ENCODE measurements at places on chromosomes 4 and X.

DNA sequence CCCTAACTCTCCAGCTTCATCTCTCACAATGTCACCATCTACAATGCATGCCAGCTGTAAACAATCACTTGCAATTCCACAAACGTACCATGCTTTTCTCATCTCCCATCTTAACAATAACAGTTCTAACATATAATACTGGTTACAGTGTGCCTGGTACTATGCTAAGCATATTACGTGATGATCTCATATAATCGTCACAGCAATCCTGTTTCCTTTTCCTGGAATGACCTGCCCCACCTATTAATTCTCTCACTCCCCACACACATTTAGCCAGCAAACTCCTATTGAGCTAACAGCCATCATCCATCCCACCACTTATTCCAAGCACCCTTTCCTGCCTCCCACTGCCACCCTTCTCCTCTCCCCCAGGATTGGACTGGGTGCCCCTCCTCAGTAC is 7.9 kb downstream of the JCHAIN start:
- DNase-seq = no peak

- DNase-seq = no peak
These were observed 37.7 kb downstream of the HTT start for GRCh38 chr4:3112201-3112600.

DNA sequence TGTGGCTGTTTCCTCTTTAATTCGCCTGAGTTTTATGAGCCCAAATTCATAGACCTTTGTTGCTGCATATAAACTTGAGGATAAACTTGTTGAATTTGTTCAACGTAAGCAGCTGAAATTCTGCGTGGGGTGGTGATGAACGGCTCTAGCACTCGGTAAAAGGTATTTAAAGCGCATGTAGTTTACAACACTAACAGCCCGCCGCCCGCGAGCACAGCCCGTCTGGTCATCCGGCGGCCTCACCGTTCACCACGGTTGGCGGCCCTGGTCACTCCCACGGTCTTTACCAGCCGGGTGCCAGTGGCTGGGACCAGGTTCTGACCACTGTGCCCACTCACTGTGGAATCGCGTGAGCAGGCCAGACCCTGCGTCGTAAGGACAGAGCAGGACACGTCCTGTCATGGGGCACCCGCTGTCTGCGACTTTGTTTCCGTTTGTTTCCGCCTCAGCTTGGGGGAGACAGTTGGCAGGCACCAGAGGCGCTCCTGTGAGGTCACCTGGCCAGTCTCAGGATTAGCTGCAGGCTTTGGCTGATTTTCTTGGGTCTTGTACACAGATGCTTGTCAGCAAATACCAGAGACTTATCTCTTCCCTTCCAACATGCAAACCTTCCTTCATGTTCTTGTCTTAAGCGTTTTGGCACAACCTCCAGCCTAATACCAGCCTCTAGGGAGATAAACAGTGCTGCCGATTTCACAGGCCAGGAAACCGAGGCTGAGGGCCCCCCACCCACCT is 36.8 kb upstream of the SPON2 start:
- no peak for DNase-seq

- DNase-seq = no peak
These were observed 246.3 kb downstream of the NDST4 start for GRCh38 chr4:114866901-114867670.

DNA sequence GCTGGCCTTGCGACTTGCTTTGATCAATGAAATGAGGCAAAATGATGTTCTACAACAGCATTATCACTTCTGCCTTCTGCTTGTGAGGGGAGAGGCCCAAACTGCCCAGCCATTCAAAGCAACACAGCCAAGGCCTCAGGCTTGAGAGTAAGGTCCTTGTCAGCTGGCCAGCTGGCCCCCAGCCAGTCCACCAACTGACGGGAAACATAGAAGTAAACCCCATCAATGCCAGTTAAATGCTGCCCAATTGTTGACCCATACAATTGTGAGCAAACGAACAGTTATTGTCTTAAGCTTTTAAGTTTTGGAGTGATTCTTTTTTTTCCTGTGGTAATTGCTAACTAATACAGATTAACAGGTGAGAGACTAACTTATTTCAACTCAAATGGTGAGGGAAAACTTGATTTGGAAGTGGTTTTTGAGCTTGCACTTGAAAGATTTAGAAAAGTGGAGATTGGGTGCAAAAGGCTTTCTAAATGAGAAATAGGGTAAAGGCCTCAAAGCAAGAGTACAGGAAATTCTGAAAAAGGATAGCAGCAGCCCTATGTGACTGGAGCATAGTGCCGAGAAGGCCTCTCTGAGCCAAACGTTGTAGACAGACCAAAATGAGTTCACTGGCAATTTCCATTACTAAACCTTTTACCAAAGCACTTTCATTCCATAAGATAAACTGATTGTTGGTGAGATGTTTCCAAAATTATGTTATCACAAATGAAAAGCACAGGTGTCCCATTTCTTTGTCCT is 66.9 kb downstream of the ARHGEF38 start:
- DNase-seq = no peak

DNA sequence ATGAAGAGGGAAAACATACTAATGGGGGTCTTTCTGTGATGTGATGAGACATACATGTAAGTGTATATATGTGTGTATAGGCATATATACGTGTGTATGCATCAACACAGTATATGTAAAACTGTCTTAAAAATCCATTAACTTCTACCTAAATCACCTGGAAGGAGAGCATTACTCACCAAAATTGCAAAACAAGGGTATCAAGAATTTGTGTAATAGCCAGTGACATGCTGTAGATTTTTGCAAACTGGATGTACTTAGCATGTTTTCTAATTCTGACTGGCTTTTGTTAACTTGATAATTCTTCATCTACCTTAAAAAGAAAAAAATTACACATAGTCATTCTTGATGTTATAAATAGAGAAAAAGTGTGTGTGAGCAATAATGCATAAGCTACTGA is 104.7 kb downstream of the PRRG1 start:
- no peak for DNase-seq

- no peak for DNase-seq
These were observed 158.6 kb downstream of the TRIML1 start for GRCh38 chr4:188297873-188298272.

- DNase-seq = no peak
These were observed 219.0 kb upstream of the EMCN start for GRCh38 chr4:100736641-100737451.

Measured in stimulated activated CD8-positive, alpha-beta memory T cell treated with anti-CD3 and anti-CD28 coated beads, Interleukin-12 subunit alpha, Interleukin-12 subunit beta, amount 100 ng/mL, for 4 hours (primary cell).